Lung microvascular endothelial cell (primary cell): ENCODE measurements at places on chromosomes 12 and 14. TPM values are rescaled to one million over a fixed set of nuclear protein-coding genes. Genes with fewer than 3 reads are reported as not detected.

The TBX3 gene
- 0.44 and 0.99 TPM in 2 replicates for total RNA-seq

The TCP11L2 gene
- 42.7 and 59.1 TPM in 2 replicates for total RNA-seq

The LALBA gene
- not detected in 2 replicates for total RNA-seq

The FOXN4 gene
- not detected in 2 replicates for total RNA-seq

The DCD gene
- total RNA-seq: not detected in 2 replicates

The NKX2-1 gene
- under 0.01 TPM in 1 of 2 replicates, not detected in the other for total RNA-seq

The NUAK1 gene
- 21.4 and 32.5 TPM in 2 replicates for total RNA-seq

DNA sequence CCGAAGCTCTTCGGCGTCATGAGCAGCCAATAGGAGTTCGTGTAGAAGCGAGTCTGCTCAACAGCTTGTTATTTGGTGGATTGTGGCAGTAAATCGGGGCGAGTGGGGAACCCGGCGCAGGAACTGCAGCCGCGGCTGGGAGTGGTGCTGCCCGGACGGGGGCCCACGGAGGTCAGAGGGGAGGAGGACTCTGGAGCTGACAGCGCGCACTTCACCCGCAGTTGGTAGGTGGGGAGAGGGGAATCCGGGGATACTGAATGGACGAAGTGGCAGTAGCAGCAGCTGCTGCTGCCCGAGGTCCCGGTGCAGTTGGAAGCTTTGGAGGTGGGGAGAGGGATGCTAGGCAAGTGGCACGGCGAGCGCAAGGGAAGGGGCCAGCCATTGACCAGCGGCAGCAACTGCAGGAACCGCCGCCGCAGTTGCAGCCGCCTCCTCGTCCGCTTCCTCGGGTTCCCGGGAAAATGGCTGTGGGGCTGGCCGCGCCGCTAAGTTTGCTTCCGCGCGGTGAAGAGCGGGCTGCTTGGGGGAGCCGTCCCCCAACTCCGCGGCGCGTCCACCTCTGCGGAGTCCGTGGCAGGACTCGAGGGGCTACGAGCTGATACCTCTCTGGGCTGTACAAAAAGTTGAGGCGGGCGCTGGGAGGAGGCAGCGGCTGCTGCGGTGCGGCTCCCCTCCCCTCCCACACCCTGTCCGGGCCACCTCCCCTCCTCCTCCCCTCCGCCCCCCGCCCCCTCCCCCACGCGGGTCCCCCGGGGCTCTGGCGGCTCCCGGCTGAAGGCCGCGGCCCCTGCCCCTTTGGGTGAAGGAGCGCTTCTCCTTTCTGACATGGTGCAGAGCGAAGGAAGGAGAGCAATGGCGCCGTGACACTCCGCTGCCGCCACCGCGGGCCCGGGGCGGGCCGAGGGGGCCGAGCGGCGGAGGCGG lies at the start of gene ARID4A:
ARID4A (plus strand) TSS at position 79 of the 924 bp plus-strand sequence. CDS start 1,300 bp downstream, outside the sequence.
- no peak for DNase-seq

DNA sequence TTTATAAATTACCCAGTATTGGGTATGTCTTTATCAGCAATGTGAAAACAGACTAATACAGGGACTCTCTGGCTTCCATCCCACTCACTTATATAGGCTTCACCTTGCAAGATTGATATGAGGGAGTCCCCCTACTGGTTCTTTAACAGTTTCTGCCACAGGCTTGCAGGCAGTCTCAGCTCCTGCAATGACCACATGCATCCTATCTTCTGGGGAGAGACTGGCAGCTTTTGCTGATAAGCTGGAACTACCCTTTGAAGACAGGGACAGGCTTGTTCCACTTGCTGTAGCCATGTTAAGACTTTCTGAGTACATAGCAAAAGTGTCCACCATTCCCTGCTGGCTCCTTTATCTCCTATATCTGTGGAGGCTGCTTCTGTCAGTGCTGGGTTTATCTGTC lies 531.7 kb upstream of the FLRT2 start:
- no peak for DNase-seq

- no peak for DNase-seq
Observed at GRCh38 chr12:47234576-47235141, 154.9 kb upstream of the AMIGO2 start.

DNA sequence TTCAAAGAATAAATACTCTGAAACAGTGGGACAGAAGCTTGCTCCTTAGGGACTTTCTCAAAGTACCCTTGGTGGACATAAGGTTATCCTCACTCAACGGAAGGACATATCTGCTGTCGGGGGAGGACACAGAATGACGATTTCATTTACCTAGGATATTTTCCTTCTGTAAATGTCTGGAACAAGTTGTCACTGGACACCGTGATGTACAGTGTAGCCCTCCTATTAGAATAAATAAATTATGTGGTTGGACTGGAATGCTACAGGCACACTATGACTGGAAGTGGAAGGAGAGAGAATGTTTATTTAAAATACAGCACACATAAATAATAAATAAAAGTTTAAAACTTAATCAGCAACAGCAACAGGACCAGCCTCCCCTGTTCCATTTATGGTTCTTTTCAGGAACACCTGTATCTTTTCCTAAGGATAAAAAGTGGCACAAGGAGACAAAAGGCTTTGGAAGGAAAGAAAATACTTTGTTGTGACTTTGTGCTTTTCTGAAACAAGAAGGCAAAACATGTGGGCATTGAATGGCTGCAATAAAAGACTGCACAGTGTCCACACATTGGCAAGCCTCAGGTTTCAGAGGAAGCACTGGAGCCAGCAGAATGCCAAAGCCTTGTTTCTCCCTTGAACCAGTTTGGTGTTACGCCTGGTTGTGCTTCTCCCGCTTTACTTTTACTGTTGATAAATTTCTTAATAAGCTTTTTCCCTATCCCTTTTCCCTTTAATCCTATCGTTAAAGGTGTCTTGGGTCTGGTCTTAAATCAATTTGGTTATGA lies 36.8 kb downstream of the FGD4 start:
- DNase-seq: peak; percentile 40

DNA sequence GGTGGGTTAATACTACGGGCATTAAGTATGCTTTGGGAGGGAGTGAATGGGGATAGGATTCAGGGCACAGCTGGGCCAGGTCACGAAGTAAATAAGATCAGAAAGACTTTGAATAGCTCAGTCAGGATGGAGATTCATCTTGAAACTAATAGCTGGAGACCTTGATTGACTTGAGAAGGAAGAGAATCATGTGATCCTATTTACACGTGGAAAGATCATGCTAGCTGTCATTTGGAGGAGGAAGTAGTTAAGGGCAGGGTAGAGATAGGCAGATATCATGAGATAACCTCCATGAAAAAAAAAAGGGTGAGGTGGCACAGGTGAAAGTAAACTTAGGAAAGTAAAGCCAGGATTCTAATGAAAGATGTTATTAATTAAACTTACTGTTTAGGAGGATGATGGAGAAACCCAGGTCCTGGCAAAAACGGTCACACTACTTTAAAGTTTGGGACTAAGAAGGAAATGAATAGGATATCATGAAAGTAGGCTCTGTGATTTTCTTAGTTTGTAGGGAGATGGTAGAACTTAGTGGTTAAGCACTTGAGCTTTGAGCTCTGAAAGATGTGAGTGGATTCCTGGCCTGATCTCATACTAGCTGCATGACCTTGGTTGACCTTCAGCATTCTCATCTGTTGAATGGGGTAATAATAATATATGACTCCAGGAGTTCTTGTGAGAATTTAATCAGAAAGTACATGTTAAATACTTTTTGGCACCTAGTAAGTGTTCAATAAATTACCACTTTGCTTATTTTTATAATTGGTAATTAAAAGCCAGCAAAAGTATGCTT lies 439.0 kb downstream of the NRXN3 start:
- no peak for DNase-seq

DNA sequence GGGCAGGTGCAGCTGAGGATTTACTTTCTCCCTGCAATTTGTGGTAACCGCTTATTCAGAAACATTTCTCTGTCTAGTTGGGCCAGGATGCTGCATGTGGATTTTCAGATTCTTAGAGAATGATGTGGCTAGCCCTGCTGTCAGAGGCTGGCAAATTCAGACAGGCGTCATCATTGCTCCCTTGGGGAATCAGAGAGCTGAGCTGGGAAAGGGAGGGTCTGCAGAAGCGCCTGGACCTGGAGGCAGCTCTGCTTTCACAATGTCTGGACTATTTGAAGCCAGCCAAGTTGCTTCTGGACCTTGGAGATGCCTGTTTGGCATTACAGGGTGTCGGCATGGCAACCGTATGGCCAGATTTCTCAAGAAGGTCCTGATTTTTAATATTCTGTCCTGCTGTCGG lies 3.4 kb downstream of the GALNT16 start:
- no peak for DNase-seq

DNA sequence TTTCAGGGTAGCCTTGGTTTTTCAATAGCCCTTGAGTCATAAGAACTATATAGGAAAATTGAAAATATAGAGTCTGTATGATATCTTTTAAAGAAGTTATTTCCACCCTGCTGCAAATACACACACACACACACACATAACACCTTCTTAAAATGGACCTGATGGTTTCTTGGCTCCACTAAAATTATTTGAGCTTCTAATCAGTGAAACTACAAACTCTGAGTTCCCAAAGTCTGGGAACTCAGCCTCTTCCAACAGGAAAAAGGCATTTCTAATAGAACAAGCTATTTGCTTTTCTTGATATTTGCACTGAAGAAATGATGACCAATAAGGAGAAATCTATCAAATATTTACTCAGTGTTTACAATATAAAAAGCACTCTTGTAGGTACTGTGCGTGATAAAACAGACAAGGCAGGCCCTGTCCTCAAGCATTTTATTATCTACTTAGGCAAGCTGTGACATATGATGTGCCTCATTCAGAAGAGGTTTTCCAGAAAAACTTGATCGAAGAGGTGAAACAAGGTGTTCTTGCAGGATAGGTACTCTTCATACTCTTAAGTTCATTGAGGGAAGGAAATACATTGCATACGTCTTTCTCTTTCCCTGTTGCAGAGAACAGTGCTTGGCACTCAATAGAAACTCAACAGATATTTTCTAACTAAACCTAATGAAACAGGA lies 88.6 kb downstream of the MGST1 start:
- DNase-seq: no peak

- peak; percentile 58 for DNase-seq
Observed at GRCh38 chr14:39426605-39427004, 5.6 kb downstream of the FBXO33 start.

DNA sequence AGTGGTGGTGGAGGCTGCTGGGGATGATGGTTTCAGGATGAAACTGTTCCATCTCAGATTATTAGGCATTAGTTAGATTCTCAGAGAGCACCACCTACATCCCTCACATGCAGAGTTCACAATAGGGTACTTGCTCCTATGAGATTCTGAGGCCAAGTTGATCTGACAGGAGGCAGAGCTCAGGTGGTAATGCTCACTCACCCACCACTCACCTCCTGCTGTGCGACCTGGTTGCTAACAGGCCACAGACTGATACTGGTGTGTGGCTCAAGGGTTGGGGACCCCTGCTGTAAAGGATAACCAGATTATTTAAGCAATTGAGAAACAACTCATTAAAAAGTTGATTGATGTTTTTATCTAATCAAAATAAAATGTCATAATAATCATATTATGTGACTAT lies 248.5 kb downstream of the RERGL start:
- no peak for DNase-seq

- DNase-seq: peak; percentile 34
Observed at GRCh38 chr12:32098112-32098511, 8.5 kb upstream of the BICD1 start.

DNA sequence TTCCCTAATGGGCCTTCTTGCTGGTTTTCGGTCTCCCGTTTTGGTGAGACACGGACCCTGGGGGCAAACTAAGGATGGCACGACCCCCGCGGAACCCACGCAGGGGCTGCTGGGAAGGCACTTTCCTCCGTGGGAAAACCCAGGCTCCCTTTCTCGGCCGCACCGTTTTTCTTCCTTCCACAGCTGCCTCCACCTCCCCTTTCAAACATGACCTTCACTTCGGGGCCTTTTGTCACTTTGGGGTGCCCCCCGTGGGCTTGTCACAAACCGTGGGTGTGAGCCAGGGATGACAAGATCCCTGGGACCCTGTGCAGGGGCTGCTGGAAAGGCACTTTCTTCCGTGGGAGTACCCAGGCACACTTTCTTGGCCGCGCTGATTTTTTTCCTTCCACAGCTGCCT lies 268.7 kb downstream of the ALG10 start:
- no peak for DNase-seq

DNA sequence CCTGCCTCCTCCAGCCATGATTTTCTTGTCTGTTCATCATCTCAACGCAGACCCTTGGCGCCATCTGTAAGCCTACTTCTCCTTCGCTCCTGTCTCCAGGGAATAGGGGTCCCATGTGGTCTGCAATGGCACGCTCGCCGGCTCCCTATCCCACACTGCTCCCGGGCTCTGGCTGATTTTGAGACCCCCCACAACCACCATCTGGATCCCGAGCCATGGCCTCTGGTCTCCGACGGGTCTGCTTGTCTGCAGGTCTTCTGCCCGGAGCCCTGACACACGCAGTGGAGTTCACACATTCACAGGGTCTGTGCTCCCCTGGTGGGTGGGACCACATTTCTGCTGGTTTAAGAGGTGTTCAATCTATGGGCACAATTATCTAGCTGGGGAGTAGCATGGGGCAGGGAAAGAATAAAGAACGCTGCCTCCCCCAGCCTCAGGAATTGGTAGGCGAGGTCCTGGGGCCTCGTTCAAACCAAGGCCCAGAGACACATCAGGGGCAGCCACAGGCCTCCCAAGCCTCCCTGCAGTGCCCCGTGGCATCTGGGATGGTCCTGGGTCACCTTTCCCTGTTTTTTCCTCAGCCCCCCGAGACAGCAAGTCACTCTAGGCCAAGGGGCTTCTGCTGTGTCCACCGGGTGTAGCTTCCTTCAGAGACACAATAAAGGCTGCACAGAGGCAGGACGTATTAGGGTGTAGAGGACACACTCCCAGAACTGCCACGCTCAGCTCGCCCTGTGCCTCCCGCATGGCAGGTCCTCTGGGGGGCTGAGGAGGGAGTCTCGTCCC lies 21.5 kb downstream of the FZD10 start:
- no peak for DNase-seq

DNA sequence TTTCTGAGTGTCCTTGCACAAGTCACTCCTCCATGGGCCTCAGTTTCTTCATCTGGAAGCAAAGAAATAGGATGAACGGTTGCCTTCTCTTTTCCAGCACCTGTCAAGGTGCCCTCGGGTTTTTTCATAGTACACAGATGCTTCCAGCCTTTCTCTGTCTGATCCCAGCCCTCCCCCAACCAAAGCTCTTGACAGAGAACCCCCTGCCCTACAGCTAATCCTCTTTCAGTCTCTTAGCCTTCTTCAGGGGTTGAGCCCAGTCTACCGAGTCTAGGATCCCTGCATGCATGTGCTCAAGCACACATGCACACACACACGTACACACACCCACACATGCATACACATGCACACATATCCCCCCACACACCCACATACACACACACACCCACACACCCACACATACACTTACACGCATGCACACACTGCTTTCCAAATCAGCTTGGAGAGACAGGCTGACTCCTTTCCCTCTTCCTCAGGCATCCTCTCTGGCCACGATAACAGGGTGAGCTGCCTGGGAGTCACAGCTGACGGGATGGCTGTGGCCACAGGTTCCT lies 4.7 kb downstream of the CDCA3 start:
- DNase-seq: no peak

DNA sequence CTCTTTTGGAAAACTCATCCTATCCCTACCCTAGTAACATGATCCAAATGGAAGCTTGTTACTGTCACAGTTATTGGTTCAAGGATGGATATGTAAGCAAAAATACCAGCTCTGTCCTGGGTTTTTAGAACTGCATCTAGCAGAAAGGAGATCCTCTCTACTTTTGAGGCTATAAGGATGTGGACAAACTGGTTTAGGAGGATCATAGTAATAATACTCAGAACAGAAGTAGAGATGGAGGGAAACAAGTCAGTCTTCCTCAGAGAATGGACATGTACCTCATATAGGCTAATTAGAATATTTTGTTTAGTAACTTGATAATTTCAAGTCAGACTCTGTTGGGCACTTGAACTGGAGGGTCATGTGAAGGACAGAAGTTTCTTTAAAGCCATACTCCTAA lies 26.6 kb downstream of the FUT8 start:
- no peak for DNase-seq

GRCh38 chr14:104363891-104364760 lies 215.4 kb upstream of the C14orf180 start:
- DNase-seq: no peak
